ENCODE measurements at places on chromosomes 16 and 17. TPM values are rescaled to one million over a fixed set of nuclear protein-coding genes. Genes with fewer than 3 reads are reported as not detected.
A peak's percentile ranks its signal among the peaks of the same experiment; 100 is the strongest.

DNA sequence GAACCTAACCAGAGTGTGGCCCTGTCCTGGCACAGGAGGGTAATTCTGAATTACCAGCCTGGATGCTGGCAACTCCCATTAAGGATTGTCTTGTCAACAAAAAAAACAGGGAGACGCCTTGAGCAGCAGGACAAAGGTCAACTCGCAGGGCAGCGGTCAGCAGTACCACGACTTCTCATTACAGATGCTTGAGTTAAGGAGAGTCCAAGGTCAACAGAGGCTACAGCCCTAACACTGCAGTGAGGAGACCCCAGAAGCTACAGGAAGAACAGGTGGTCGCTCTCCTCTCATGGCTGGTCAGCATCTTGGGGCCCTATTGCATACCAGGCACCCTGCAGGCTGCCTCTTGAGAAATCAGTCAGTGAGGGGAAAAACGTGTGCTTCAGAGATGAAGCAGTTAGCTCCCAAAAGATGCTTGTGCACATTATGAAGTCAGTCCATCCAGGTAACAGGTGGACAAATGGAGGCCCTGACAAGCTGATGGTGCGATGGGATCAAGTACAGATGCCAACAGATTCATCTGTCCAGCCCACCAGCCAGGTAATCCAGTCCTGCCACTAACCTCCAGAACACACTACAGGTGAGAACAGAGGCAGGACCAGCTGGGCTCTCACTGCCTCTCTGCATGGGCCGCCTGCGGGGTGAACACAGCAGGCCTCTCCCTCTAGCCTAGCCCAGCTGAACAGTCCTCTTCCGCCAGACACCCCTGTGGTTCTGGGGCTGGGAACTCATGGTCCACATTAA, 4.2 kb downstream of the CSNK1D start:
- no peak for DNase-seq

The KRT33B gene
- not detected for total RNA-seq

GRCh38 chr17:59840329-59841090, 52.2 kb downstream of the TUBD1 start:
- DNase-seq, result peak; percentile 30

DNA sequence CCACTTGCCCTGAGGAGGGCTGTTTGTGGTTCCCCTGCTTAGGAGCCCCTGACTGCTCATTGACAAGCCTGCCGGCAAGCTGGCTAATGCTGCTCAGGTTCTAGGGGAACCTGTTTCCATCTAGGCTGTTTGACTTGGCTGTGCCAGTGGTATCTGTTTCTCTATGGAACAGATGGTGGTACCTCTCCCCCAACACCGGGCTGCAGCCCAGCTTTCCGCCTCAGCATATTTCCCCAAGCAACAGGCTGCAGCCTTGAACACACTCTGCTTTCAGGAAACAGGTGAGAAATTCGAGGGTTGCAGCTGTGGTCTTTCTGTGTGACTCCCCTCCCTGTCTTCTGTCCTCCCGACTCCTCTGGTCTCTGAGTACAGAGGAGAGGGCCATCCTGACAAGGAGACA, 132.3 kb downstream of the TMEM132E start:
- DNase-seq, result no peak

- DNase-seq, result no peak
Observed at GRCh38 chr17:7262935-7263800, 890 bp upstream of the CLDN7 start.

The CCL16 gene
- 0.13 TPM for total RNA-seq

The TLCD2 gene
- total RNA-seq, result 1.4 TPM

DNA sequence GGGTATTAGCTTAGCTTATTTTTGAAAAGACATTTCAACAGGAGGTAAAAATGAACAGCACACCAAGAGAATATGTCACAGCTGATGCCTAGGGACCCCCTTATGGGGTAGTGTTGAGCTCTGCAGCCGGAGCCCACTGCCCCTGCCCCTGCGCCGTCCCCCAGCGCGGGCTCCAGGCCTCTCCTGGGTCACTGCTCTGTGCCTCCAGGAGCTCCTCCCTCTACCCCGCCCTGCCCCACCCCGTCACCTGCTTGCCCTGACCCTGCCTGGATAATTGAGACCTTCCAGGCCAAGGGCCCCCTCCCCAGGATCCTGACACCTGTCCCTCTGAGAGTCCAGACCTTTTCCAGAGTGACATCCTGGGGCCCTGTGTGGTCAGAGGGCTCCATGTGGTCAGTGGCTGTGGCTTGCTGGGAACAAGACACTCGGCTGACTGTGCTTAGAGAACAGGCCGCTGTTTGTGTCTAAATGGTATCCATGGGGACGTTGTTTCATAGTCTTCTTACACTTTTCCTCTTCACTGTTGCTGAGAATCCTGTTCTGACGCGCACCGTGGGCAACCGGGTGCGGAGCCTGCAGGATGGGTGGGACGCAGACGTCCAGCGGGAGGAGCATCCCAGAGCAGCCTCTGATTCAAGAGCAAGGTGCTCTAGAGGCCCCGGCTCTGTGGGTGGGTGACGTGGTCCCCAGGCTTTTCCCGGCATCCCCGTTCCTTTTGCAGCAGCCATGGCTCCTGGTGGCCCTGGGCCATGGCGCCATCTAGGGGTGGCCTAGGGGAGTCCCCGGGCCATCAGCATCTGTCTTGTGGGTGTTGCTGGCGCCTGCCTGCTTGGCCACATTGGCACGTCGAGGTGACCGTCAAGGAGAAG, 20.0 kb upstream of the WFIKKN1 start:
- DNase-seq, result no peak

DNA sequence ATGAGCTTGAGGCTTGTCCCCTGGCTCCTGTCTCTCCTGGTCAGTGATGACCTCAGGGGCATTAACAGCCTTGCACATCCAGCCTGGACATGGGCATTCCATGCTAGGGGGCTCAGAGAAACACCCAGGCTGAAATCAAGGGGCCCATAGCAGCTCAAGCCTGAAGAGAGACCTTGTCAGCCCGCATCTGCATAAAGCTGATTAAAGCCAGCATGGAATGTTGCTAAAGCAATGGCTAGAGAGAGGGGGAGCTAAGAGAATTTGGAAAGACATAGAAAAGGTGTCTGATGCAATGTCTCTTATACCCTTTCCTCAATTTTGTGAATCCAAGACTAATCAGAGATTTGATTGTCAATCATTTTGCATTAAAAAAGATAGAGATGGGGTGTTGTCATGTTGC, 51.4 kb upstream of the WSCD1 start:
- DNase-seq, result no peak

DNA sequence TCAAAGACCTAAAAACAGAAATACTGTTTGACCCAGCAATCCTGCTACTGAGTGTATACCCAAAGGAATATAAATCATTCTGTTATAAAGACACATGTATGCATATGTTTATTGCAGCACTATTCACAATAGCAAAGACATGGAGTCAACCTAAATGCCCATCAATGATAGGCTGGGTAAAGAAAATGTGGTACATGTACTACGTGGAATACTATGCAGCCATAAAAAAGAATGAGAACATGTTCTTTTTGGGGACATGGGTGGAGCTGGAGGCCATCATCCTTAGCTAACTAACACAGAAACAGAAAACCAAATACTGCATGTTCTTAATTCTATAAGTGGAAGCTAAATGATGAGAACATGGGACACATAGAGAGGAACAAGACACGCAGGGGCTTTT, 155.2 kb upstream of the KCNJ16 start:
- no peak for DNase-seq

The C16orf74 gene
- total RNA-seq, result 9.6 TPM

GRCh38 chr16:28556914-28557320, 3.2 kb downstream of the SGF29 start:
- no peak for DNase-seq

DNA sequence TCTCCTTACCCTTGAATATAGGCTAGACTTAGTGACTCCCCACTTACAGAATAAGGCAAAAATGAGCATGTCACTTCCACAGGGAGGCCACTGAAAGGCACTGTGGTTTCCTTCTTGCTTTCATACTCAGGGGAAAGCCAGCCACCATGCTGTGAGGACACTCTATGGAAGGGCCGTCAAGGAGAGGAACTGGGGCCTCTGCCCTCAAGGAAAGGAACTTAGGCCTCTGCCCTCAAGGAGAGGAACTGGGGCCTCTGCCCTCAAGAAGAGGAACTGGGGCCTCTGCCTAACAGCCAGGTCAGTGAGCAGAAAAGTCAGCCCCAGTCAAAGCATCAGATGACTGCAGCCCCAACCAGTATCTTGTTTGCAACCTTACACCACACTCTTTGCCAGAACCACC, 30.1 kb downstream of the VPS35 start:
- DNase-seq, result no peak

GRCh38 chr16:74743668-74744299, 30.8 kb downstream of the FA2H start:
- no peak for DNase-seq

- DNase-seq, result peak; percentile 66
Observed at GRCh38 chr16:72247821-72248253, 75.9 kb upstream of the PMFBP1 start.

The SPNS2 gene
- total RNA-seq, result 45.6 TPM

DNA sequence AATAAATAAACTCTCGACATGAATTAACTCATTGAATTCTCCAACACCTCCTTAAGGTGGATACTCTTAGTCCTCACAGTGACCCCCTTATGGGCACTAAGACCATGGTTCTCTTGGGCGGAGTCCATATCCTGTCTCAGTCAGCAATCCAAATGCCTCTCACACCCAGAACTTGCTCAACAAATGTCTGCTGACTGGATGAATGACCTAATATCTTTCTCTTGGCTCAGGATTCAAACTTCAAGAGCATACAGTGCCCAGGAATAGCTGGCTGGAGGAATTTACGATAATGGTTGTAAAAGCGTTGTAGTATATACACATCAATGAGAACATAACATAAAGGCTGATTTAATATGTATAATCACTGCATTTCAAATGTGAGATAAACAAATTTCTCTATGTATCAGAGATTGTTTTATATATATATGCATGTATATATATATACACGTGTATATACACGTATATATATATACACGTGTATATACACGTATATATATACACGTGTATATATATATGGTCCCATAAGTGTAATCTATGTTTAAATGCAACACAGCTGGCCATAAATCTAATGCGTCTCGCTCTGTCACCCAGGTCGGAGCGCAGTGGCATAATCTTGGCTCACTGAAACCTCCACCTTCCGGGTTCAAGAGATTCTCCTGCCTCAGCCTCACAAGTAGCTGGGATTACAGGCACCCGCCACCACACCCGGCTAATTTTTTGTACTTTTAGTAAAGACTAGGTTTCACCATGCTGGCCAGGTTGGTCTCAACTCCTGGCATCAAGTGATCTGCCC, 6.5 kb upstream of the UBB start:
- no peak for DNase-seq

DNA sequence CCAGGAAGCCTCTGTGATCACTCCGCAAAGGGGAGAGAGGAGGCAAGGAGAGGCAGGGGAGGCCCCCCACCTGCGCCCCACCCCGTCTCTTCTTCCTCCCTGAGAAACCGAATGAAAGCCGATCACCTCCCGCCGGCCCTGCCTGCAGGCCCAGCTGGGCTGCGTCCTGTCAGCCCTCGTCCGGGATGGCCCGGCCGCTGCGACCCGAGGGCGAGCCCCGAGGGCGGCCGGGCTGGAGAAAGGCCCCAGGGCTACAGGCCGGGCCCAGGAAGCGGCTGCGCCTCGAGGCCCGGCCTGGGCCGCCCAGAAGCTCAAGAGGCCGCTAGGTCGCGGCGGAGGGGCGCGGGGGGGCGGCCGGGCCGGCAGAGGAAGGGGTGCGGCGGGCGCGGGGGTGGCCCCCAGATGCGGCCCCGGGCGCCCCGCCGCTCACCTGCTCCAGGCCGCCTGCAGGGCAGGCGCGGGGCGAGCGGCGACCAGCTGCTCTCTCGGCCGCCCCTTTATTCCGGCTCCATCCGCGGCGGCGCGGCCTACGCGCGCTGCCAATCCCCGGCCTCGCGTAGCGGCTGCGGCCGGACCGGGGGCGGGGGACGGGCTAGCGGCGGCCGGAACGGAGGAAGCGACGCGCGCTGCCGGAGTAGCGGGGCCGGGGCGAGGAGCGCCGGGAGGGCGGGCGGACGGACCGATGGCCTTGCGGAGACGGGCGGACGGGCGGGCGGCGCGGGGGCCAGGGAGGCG, at the start of gene ZNF319:
Gene ZNF319, minus strand, starts transcription at position 702 of the 735 bp plus-strand sequence. CDS start 2,407 bp downstream, outside the sequence.
- no peak for DNase-seq

The CDH8 gene
- total RNA-seq, result not detected

- peak; percentile 56 for DNase-seq
Observed at GRCh38 chr17:19647697-19648474, 665 bp upstream of the ALDH3A2 start.

GRCh38 chr17:78371056-78371455, 7.4 kb upstream of the PGS1 start:
- no peak for DNase-seq

- no peak for DNase-seq
Observed at GRCh38 chr17:74870512-74870911, 2.3 kb downstream of the FDXR start.

DNA sequence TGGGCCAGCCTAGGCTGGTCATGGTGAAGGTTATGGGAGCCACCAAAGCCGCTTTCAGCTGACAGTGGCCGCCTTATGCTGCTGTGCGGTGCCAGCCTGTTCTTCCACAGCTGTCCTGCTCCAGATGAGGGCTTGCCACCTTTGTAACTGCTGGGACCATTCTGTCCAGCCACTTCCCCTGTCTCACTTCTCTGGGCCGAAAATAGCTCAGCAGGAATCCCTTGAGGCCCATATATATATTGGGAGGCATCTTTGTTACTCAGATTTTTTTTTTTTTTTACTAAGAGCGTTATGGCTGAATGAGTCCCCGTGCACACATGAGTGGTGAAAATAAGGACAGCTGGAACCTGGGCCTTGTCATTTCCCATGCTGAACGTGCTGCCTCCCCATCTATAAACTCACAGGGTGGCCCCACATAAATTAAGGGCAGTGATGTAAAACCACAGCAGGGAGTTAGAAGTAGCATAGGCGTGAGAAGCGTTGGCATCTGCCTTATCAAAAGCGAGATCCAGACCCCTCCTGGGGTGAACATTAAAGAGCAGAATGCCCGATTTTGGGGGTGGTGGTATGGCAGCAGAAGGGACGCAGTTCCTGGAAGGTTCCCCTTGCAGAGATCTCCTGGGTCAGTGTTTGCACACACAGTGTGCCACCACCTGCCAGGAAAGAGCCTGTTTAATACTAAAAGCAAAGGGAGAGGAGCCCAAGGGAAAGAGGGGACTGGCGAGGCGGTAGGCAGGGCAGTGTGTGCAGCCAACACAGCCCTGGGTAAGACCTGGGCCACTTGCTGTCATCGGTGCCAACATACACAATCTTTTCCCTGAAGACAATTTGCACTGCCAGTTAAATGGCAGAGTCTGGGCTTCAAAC, 57.8 kb downstream of the USP43 start:
- DNase-seq, result no peak
